Hematopoietic multipotent progenitor cell (in vitro differentiated cells): ENCODE measurements at places on chromosomes 11 and 22.

- DNase-seq: no peak
These were observed 15.5 kb downstream of the NECTIN1 start for GRCh38 chr11:119713359-119714040.

DNA sequence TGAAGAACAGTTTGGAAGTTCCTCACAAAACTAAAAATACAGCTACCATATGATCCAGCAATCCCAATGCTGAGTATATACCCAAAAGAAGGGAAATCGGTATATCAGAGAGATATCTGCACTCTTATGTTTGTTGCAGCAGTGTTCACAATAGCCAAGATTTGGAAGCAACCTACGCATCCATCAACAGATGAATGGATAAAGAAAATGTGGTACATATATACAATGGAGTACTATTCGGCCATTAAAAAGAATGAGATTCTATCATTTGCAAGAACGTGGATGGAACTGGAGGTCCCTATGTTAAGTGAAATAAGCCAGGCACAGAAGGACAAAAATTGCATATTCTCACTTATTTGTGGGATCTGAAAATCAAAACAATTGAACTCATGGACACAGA is 46.5 kb downstream of the XRRA1 start:
- no peak for DNase-seq

DNA sequence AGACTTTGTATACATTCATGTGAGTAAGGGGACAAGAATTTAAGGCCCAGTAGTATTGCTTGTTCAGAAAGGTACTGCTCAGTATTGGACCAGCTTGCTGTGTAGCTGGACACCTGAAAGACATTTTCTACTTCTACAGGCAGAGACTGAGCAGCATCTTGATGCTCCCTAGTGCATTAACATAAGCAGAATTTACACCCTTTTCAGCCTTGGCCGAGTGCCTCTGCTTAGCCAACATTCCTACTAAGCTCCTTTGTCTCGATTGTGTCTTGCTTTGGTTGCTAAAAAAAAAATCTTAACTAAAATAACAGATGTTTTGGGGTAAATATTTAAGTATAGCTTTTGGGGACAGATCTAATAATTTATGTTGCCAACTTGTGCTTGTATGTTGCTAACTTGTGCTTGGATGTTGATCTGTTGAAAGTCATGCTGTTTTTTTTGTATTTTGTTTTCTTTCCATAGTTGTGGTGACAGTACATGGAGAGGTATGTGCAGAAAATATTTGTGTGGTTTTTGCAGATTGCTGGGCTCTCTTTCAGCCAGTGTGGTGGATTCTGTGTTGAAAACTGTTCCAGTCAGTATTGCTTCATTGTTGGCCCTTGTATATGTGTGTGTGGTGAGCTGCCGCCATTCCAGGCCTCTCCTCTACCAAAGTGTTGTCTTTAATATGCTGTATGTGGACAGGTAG is 3.7 kb downstream of the PTS start:
- DNase-seq: no peak

- no peak for DNase-seq
These were observed 52.3 kb downstream of the ST14 start for GRCh38 chr11:130211781-130212401.

GRCh38 chr11:134474070-134474860 is 62.2 kb upstream of the B3GAT1 start:
- no peak for DNase-seq
